ENCODE measurements at places on chromosomes 5 and 9.
A peak's percentile ranks its signal among the peaks of the same experiment; 100 is the strongest.

DNA sequence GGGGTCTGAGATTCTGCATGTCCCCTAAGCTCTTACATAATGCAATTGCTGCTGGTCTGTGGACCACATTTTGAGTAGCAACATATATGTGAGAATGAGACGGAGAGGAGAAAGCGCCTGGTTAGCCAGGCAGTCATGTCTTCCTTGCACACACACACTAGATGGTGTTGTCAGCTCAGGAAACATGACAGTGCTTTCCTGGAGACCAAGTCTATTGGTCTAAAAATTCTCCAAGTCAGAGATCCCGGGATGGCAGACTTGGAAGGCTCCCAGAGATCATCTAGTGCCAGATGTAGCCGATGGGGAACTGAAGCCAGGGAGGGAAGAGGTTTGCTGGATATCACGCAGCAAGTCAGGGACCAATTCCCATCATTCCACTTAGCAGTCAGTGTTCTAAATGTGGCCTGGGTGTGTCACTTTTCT lies 53.4 kb downstream of the GALNT12 start:
- DNase-seq: peak; percentile 20

DNA sequence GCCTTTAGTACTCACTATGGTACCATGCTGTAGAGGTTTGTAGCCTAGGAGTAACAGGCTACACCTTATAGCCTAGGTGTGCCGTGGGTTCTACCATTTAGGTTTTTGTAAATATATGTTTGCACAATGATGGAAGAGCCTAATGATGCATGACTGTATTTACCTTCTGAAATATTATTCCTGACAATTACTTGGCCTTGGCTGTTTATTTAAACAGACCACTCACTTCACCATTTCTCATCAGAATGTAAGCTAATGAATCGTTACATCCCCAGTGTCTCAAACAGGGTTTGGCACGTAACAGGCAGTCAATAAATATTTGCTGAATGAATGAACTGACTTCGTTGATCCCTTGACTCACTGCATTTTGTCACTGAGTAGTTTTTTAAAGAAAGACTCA lies 93.1 kb downstream of the MED27 start:
- no peak for DNase-seq

DNA sequence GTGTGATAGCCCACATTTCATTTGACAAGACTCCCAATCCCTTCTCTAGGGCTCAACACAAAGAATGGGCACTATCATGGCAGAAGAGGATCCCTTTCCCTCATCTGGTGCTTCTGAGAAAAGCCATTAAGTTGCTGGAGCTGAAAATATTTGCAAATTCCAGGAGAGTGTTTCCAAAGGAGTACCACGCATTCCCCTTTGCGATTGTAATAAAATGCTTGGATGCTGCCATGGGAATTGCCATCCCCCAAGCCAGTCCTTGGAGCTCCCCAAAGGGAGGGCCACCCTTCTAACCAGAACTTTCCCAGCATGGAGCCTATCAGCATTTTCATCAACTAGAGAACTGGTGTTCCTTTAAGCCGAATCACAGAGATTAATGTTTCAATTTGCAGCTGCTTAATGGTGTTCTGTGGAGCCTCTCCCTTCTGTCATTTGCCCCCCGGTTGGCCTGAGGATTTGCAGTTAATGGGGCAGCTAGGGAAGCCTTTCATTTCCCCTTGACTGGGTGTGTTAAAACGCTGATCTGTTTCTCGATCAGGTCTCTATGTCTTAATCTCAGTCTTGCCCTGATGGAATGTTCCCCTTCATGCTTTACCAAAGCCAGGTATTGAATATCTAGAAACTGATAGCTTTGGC lies 133.0 kb downstream of the ENC1 start:
- DNase-seq: no peak

DNA sequence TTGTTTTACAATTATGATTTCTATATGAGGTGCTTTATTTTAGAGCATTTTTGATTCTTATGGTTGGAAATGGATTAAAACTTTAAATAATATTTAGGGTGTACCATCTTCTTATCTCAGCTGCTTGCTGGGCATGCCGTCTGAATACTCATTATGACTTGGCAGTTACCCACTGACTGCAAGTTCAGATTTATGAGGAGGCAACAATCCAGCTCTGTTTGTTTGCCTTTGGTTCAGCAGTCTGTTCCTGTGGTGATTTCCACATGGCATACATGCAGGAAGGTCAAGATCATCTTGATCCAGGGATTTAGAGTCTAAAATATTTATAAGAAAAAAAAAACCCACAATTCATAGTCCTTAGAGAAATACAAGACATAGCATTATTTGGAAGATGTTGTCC lies 1254.5 kb upstream of the NUDT12 start:
- no peak for DNase-seq

GRCh38 chr5:32916648-32917047 lies 205.5 kb downstream of the NPR3 start:
- no peak for DNase-seq

DNA sequence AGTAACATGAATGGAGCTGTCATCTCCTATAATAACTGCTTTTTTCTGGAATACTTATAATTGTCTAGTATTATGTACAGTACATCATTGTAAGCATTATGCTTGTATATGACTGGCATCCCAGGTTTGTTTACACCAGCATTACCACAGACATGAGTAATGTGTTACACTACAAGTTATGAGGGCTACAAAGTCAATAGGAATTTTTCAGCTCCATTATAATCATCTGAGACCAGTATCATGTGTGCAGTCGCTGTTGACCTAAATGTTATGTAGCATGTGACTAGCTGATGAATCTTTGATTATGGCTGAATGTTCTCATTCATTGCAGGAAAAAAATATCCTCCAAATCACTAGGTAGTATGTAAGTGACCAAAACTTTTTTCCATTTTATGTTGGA lies 2.2 kb downstream of the ZCCHC9 start:
- no peak for DNase-seq

GRCh38 chr5:176413709-176414191 lies 2.6 kb downstream of the CLTB start:
- DNase-seq: no peak

GRCh38 chr9:115196919-115197318 lies 79.0 kb upstream of the TNC start:
- no peak for DNase-seq

GRCh38 chr5:95256991-95257390 lies 27.9 kb downstream of the MCTP1 start:
- no peak for DNase-seq

DNA sequence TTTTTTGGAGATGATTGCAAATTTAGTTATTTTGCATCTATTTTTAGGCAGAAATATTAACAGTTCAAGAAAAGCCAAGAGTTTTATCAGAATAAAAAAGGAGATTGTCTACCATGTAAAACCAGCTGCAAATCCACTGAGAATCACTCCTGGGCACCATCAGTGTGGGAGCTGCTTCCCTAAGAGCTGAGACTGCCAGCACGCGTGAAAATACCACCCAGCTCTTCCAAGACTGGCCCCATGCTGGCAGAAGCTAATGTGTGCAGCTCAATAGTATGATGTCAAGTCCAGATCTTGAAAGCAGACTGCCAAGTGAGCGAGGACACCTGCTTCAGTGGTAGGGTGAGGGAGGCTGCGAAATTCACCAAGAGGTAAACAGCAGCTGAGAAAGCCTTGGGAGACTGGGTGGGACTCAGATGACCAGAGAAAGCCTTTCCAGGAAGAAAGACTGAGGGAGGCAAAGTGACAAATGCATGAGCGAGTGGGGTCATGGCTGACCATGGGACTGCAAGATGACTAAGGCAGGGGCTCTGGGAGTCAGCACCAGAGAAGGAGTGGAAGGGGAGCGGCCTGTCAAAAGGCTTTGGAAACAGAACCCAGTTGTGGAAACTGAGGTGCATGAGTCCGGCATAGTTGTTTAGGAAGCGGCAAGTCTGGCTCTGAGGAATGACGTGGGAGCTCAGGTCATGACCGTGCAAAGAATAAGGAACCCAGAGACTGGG lies 200.9 kb downstream of the GADD45G start:
- no peak for DNase-seq

DNA sequence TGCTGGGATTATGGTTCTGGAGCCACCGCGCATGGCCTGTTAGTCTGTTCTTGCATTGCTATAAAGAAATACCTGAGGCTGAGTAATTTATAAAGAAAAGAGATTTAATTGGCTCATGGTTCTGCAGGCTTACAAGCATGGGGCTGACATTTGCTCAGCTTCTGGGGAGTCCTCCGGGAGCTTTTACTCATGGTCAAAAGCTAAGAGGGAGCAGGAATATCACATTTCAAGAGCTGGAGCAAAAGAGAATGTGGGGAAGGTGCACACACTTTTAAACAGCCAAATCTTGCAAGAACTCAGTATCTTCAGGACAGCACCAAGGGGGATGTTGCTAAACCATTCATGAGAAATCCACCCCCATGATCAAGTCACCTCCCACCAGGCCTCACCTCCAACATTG lies 12.1 kb downstream of the JAK2 start:
- DNase-seq: no peak

- no peak for DNase-seq
These were observed 25.6 kb upstream of the GCNT1 start for GRCh38 chr9:76433406-76433805.

DNA sequence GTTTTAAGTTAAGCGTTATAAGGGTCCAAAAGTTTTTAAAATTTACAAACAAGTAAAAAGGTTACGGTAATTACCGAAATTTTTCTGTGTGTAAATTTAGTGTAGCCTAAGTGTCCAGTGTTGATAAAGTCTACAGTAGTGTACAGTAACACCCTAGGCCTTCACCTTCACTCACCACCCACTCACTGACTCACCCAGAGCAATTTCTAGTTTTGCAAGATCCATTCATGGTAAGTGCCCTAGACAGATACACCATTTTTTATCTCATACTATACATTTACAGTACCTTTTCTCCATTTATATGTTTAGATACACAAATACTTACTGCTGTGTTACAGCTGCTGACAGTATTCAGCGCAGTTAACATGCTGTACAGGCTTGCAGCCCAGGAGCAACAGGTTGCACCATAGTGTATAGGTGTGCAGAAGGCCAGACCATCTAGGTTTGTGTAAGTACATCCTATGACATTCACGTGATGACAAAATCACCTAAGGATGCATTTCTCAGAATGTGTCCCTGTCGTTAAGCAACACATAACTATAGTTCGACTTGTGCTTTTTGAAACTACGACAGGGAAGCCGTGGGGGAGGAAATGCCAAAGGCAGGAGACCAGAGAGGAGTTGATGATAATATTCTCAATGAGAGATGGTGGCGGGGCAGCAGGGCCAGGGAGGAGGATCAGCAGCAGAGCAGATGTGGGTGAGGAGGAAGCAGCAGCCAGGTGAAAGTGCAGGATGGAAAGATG lies 48.6 kb downstream of the PSMB7 start:
- no peak for DNase-seq

DNA sequence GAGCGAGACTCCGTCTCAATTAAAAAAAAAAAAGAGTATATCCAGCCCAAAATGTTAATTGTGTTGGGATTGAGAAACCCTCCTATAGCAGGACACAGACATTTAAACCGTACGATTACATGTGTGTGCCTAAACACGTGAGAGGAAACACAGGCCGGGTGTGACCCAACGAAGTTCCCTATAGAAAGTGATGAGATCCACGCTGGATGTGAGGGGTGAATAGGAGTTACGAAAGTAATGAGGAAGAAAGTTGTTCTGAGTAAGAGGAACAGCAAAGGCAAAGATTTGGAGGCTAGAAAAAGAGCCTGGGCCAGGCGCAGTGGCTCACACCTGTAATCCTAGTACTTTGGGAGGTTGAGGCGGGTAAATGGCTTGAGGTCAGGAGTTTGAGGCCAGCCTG lies 13.6 kb downstream of the NAIF1 start:
- DNase-seq: no peak

GRCh38 chr5:75142566-75143136 lies 90.3 kb upstream of the GCNT4 start:
- DNase-seq: no peak

DNA sequence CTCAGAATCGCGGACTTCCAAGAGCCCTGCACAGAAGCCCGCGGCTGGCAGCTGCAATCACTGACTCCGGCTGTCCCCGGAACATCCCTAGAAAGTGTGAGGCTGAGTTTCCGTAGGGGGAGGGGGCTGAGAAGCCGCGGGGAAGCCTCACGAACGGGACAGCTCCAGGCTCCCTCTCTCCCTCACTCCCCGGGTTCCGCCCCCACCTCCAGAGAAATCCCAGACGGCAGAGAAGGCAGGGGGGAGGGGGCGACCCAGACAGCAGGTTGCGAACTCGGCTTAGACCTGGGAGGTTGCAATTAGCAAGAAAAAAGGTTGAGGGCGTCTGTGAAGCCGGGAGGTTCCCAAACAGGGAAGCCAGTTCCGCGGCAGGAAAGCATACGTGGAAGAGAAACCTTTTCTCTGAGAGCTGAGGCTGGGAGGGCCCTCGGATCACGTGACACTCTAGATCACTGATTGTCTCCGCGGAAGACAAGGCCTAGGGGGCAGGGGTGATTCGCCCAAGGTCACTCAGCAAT lies 73.8 kb upstream of the CPLX2 start:
- DNase-seq: no peak

DNA sequence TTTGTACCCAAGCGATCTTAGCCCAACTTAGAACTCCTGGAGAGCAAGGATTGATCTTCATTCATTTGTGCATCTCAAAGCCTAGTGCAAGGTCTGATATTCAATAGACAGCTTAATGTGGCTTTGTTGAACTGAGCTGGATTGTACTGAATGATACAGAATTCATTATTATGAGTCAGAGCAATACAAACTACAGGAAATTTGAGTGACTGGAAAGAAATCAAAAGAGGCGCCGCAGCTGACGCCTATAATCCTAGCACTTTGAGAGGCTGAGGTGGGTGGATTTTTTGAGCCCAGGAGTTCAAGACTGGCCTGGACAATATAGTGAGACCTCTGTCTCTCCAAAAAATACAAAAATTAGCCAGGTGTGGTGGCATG lies 58.6 kb downstream of the ENC1 start:
- no peak for DNase-seq

- no peak for DNase-seq
These were observed 66.5 kb upstream of the TLX3 start for GRCh38 chr5:171242521-171242920.

- no peak for DNase-seq
These were observed 123.6 kb upstream of the PITX1 start for GRCh38 chr5:135157421-135158313.

GRCh38 chr5:66596636-66597182 lies 516 bp downstream of the MAST4 start:
- DNase-seq: no peak

GRCh38 chr5:103721183-103721582 lies 158.6 kb upstream of the NUDT12 start:
- no peak for DNase-seq

- DNase-seq: no peak
These were observed 56.7 kb upstream of the RETREG1 start for GRCh38 chr5:16673241-16674201.

- no peak for DNase-seq
These were observed 97.5 kb downstream of the ALDH1A1 start for GRCh38 chr9:72855321-72855720.

GRCh38 chr5:51495672-51496071 lies 112.4 kb downstream of the ISL1 start:
- DNase-seq: no peak

- DNase-seq: peak; percentile 79
These were observed 545 bp downstream of the PALM2AKAP2 start for GRCh38 chr9:109780453-109781033.

GRCh38 chr5:40401284-40402006 lies 278.3 kb upstream of the PTGER4 start:
- no peak for DNase-seq

All from right kidney (tissue), 9 donors.